Renal pelvis (tissue), 12 donors: ENCODE measurements at places on chromosomes 2 and 18.

GRCh38 chr2:70014959-70015358 is 53.5 kb upstream of the ASPRV1 start:
- no peak for DNase-seq

GRCh38 chr2:201093573-201093972 is 21.8 kb downstream of the NDUFB3 start:
- DNase-seq = no peak

- DNase-seq = no peak
These were observed 19.4 kb downstream of the RBBP8 start for GRCh38 chr18:22952525-22952924.

DNA sequence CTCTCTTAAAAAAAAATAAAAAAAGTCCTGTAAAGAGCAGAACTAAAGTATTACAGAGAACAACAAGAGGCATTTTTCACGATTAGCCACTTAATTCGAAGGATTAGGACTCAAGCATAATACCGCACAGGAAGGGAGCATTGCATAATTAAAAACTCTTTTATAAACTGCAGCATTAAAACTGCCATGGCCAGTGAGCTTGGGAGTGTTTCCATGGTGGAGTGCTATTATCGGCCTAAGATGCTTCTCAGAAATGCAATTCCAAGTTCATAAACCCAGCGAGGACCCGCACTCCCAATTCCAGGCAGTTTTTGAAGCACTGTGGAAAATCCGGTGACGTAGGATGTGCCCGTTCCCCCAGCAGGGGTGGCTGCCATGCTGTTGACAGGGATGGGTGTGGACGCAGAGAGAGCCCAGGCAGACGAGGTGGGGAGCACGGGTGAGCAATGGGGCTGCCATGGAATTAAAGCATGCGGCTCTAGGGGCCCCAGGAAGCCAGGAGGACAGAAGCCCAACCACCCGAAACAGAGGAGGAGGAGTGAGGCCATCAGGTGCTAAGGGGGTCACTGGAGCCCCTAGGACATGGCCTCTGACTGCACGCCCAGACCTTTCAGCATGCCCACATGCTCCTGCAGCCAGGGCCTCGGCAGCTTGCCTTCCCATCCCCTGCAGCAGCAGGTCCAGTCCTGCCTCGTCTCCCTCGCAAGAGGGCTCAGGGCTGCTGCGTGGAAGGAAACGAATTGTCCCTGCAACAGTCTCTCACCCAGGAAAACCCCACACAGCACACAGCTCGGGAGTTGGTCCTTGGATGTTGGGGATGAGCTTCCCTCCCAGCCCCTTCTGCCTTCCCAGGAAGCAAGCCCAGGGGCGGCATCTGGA is 233.4 kb downstream of the NDUFA10 start:
- DNase-seq = no peak

- DNase-seq = no peak
These were observed 4.7 kb downstream of the VIL1 start for GRCh38 chr2:218423584-218423983.
